SHP77 (cell line): ENCODE measurements at places on chromosomes 5 and 9.
A peak's percentile ranks its signal among the peaks of the same experiment; 100 is the strongest.

- no peak for DNase-seq
These were observed 45.9 kb downstream of the RGS3 start for GRCh38 chr9:113509463-113509862.

DNA sequence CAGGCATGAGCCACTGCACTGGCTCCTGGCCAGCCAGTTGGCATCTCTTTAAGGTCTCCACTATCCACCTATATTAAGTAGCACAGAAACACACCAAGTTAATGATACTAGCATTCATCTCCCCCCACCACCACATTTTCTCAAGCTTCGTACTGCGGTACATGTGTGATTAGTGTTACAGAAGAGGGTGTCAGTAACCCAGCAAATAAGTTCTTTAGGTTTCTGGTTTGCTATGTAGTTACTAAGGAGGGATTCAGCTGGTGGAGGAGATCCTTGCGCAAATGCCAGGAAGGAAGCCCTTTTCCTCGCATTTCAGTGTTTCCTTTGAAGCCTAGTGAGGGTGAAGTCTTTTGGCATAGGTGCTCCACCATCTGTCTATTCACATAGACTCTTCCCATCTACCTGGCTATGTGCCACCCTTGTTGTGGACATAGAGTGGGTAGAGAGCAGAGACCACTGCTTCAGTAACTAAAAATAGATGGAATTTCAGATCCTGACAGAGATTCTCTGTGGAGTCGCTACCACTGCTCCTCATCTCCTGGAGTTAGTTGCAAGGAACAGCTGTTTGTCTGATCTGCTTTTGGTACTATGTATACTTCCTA, 16.7 kb downstream of the UBE2D2 start:
- peak; percentile 19 for DNase-seq

GRCh38 chr5:64765804-64766504, 2.5 kb downstream of the SREK1IP1 start:
- DNase-seq = no peak

GRCh38 chr5:32785611-32786254, 74.6 kb downstream of the NPR3 start:
- DNase-seq = no peak

DNA sequence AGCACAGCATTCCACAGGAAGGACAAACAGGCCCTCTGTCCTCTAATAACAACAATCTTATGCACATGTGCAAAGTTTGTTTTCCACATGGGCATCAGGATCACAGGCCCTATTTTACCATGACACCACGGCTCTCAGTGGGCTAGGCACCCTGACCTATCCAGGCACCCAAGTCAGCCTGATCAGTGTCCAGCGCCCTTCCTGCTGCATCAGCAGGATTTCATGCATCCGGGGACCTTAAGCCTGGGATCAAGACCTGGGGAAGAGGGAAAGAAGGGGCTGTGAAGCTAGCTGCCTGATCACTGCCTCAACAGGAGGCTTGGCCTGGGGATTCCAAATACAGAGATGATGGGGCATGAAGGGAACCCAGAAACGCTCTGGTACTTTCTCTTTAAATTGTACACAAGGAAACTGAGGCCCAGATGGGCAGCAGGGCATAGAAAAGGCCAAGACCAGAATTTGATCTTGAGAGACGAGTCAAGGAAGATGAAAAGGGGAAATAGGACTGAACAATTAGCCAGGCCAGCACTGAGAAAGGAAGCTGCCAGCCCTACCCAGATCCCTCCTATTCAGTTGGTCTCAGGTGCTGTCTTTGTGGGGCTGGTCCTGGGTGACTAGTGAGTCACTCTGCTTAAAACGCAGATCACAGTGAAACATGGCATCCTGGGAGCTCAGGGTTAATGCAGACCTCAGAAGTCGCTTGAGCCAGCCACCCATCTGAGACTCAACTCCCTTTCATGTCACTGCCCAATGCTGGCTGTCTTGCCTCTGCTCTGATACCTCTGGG, 57.9 kb downstream of the SHB start:
- DNase-seq = no peak

- no peak for DNase-seq
These were observed 28.4 kb upstream of the KCNIP1 start for GRCh38 chr5:170475294-170476000.

GRCh38 chr9:123864251-123864650, 65.7 kb downstream of the DENND1A start:
- no peak for DNase-seq

DNA sequence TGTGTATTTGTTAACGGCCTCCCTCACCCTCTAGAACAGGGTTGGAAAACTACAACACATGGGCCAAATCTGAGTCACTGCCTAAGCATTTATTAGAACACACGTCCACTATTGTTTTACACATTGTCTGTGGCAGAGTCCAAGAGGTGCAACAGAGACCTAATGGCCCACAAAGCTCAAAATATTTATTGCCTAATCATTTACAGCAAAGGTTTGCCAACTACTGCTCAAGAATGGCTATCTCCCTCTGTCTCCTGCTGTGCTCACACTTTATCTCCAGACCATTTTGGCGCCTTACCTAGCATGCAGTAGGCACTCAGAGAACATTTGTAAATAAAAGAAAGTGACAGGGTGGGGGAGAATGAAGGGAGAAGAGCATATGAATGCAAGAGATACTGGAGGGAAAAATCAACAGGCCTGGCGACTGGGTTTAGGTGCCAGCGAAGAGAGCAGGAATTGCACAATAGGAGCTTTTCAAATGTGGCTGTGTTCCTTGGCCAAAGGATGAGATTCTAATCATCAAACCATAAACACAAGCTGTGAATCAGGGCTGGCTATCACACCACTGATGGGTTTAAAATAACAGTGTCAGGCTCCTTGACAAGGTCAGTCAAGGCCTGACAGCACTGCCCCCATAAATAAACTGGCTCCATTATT, 80.3 kb downstream of the EPB41L4A start:
- no peak for DNase-seq

GRCh38 chr5:8749556-8749955, 796.3 kb downstream of the SEMA5A start:
- DNase-seq = no peak

DNA sequence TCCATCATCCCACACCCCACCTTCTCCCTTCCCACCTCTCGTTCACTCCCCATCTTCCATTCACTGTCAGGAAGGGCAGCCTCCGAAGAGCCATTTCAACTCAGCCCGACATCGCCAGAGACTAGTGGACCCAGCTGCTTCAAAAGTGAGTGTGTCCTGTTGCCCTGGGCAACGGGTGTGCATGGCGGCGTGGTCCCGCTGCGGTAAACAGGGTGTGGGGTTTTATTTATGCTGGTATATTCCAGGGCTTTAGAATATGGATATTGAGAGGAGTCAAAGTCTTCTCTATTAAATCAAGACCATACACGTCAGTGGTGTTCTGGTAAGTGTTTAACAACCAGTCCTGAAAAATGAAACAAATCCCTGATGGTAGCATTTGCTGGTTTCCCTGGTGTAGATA, 274.5 kb downstream of the MAST4 start:
- no peak for DNase-seq

DNA sequence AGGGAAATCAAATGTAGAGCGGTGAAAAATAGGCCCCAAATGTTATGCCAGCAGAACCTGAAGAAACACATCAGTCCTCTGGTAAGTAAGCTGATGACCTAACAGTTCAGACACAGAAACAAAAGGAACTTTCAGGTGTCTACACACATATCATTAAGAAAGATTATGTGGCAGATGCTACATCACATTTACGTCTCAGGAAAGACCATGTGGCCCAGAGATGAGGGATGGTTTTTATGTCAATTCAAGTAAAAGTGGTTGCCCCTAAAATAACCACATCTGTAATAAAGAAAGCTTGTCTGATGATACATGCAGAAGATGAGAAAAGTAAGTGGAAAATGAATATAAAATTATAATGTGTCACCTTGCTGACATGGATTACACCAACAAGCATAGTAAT, 31.4 kb downstream of the GNAQ start:
- no peak for DNase-seq

DNA sequence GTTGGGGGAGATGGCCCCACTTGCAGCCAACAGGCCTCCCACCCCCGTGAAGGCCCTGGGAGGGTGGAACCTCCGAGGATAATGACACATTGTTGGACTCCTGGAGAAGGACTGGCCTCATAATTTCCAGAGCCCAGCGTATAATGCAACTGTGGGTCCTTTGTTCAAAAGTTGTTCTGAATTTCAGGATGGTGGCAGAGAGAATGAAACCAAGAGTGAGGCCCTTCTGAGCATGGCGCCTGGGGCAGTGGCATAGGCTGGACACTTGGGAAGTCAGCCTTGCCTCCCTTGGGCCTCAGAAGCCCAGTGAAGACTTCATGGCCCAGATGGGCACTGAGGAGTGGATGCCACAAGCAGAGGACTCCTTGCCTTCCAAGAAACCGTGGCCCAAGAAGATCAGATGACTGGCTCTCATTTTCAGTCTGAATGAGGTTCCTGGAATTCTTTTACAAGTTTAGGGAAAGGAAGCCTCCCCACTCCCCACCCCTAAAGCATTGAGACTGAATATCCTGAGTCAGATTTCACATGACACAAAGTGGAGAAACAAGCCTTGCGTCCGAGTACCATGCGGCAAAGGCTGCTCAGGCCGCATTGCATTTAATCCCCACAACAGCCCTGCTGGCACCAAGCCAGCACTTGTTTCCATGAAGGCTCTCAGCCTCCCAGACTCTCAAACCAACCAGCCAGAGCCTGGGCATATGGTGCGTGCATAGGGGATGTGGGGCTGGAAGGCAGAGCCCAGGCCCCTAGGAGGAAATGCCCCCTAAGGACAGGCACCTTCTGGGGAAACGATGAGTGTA, 96.7 kb upstream of the SMIM23 start:
- peak; percentile 49 for DNase-seq

DNA sequence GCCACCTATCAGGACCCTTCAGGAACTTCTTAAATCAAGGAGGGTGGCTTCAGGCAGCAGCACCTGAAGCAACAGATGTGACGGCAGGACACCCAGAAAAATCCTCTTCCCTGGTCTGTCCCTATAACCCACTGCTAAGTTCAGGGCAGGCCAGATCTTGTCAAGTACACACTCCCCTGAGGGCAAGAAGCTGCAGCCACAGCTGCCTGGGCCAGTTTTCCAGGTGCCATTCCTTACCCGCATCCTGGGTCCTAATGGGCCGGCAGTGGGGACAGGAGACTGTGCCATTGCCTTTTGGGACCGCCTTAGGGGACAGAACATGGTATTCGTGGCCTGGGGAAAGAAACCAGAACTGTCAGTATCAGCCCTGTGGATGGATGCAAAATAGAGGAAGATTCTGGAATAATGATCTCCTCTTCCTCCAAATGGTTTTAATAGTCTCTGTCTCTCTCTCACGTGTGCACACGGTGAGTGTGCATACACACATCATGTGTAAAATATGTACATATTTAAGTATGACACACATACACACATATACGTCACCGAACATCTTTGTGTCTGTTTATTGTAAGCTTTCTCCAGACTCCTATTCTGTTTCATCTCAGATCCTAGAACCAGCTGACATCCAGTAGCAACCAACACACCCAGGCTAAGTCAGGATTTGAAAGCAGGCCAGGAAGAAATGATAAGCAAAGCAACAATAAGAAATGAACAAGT, 14.0 kb downstream of the ORM2 start:
- DNase-seq = no peak

DNA sequence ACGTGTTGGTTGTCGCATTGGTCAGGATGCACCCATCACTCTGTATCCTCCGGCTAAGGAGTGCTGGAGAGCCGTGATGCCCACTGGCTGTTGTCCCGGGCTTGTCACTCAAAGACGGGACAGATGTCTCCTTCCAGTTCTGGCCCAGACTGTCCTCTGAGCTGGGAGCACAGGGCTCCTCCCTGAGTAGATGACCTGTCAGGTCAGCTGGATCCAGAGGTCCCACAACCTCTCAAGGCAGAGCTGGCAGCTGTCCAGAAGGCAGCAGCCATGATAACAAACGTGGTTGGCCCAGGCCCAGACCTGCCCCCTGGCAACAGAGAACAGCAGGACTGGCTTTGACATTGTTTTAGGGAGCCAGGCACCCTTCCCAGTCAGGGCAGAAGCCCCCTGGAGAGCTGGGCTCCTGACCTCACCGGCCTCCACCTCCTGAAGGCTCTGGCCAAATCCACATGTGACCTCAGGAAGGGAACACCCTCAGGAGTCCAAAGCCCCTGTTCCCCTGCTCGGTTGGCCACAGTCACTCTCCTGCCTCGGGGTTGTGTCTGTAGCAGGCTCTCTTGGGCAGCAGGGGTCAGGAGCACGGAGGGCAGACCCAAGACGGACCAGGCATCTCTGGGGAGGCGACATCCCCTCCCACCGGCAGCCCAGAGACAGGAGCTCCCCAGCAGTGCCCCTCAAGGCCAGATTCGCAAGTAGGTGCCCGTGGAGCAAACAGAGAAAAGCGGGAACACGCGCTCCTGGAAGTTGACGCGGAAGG, 10.3 kb downstream of the TRIM7 start:
- no peak for DNase-seq

DNA sequence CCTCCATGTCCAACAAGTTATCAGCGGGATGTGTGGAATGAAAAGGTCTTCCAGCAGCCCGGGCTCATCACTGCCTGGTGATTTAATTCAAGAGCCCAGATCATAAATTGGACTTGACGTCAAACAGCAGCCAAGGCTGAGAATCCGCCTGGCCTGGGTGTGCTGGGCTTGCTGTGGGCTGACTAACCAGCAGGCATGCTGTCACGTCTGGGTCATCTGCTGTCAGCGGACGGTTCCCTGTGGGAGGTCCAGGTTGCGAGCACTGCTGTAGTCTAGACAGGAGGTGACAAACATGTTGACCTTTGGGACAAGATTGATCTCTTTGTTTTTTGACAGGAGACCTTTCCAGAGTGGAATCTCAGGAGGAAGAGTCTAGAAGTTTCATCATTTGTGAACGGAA, 289.7 kb downstream of the OSTF1 start:
- peak; percentile 11 for DNase-seq

GRCh38 chr5:110008131-110008530, 318.4 kb downstream of the MAN2A1 start:
- no peak for DNase-seq

GRCh38 chr9:92496396-92497176, 14.3 kb upstream of the ASPN start:
- no peak for DNase-seq

GRCh38 chr5:176543428-176544182, 5.5 kb upstream of the CDHR2 start:
- DNase-seq = peak; percentile 83

DNA sequence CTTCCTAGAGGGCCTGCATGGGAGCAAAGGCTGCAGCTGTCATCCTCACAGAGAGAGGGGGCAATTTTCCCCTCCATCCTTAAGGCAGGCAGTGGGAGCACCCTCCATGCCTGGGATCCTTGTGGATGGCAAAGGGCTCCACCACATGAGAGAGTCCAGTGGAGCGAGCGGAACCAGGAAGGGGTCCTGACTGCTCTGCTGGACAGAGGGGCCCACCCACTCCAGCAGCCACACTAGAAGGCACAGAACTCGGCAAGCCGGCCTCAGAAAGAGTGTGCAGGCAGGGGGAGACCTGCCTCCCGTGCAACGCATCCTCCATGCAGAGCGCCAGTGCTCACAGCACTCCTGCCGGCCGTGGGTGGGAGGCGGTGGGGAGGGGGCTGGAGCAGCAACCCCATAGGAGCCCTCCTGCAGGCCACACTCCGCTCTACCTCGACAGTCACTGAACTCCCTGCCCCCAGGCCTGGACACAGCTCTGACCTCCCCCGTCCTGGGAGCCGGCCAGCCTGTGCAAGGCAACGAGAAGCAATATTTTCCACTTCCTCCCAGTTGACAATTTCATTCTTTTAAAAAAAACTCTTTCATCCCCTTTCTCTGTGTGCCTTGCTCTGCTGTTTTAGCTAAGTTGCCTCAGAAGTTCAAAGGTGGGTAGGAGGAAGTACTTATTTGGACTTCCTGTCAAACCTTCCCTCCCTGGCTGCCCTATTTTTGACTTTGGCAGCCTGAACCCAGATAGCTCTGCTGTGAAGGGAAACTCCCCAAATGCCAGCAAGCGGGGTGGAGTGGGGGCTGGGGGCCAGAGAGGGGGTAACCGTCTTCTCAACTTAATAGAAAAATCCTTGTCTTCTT, 5.3 kb upstream of the LCP2 start:
- DNase-seq = no peak
